A172 (cell line): ENCODE measurements at places on chromosomes 11 and 22.

DNA sequence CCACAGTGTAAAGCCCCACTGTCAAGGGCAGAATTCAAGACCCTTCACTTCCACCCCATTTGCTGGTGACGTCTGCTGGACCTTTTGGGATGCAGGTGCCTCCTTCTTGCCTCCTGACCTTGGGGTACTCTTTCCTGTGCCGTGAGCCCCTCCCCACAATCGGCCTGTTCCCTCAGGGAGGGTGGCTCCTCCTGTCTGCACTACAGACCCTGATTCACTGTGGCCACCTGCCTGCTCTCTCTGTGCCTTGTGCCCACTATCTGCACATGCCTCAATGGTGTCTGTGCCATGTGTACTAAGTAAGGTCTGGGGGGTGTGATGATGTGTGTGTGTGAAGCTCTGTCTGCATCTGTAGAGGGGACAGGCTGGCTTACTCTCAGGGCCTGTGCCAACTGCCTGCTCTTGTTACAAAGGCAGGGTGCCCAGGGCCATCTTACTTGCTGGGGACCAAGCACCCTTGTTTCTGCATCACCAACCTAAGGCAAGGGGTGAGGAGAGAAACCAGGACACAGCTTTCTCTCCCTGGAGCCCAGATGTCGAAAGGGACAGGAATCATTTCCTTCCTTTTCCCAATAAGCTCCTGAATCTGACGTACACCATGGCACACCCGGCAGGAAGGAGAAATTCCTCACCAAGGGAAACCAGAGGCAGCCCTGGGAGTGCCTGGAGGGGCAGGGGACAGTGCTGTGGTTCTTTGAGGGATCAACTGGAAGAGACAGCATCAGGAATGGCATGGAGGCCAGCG, 3.7 kb downstream of the PPM1F start:
- DNase-seq: no peak

- no peak for DNase-seq
Measured at GRCh38 chr22:29814003-29814402, 24.1 kb downstream of the ASCC2 start.

DNA sequence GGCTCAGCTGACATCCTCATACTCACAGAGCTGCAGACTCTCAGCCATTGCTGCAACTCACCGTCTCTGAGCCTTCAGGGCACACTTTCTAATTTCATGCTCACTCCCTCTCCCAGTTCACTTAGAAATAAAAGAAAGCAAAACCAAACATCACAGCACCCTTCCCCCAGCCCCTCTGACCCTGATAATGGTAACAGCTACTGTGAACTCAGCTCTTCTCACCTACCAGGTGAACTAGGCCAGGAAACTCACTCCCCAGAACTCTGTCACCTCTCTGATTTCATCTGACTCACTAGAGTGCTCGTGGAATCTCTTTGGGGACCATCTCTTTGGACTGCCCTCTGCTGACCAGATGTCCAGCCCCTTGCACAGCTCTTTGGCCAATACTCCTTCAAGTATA, 14.5 kb upstream of the PARVA start:
- DNase-seq: no peak

DNA sequence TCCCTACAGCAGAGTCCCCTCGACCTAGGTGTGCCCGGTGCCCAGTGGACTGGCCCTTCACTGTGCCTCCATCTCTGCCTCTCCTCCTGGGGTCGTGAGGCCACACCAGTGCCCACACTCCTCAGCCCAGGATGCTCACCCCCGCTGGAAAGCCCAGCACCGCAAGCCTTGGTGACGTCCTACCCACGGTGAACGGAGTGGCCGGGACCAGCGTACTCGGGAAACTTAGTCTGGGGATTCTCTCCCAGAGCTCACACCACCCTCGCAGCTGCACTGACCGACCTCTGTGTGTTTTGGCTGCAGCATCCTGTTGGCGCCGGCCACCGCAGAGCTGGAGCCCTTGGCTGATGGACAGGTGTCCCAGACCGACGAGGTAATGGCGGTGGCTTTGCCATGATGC, 35.5 kb upstream of the KRTAP5-7 start:
- DNase-seq: no peak
